ENCODE measurements at places on chromosomes 5 and 9.
A peak's percentile ranks its signal among the peaks of the same experiment; 100 is the strongest.

- DNase-seq: peak; percentile 48
These were observed 3.4 kb downstream of the CLINT1 start for GRCh38 chr5:157855404-157855994.

DNA sequence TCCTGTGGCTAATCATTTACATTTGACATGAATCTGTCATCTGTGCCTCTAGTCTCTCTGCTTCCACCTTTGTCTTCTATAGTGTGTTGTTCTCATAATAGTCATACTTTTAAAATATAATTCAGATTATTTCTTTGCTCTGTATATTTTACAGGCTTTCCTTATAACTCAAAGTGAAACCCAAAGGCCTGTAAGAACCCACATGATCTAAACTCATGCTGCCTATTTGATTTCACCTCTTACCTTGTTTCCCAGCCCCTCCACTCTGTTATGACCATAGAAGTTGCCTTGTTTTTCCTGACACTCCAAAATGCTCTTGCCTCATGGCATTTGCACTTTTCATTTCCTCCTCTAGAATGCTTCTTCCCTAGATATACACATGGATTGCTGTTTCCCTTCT lies 74.2 kb downstream of the COMMD10 start:
- DNase-seq: no peak

DNA sequence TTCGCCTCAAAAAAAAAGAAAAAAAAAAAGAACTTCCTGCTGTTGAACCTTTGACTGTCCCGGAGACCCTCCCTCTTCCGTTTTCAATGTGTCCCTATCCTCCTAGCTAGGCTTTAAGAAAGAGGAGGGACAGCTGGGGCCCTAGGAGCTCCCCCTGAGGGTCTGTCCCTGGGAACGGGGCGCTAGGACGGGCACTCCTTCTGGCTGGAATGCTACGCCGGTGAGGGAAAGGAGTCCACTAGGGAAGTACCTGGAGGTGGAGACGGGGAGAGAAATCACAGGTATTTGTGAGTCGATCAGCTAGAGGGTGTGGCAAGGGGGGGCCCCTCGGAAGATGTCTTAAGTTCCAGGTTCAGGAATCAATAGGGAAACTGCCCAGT lies 4.6 kb downstream of the SIT1 start:
- peak; percentile 64 for DNase-seq

DNA sequence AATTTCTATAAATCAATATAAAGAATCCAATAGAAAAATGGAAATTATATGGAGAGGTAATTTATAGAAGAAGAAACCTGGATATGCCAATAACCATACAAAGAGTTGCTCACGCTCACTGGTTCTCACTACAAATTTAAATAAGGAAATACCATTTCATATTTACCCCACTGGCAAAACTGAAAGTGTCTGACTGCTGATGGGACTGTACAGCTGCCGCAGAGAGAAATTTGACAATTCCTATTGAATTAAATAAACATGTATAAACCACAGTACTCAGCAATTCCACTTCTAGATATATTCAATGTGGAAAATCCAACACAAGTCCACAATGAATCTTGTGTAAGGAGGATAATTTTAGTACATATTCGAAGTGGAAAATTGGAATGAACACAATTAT lies 830.4 kb upstream of the GRAMD2B start:
- no peak for DNase-seq

- DNase-seq: no peak
These were observed 99.6 kb downstream of the NSG2 start for GRCh38 chr5:174145091-174145490.

DNA sequence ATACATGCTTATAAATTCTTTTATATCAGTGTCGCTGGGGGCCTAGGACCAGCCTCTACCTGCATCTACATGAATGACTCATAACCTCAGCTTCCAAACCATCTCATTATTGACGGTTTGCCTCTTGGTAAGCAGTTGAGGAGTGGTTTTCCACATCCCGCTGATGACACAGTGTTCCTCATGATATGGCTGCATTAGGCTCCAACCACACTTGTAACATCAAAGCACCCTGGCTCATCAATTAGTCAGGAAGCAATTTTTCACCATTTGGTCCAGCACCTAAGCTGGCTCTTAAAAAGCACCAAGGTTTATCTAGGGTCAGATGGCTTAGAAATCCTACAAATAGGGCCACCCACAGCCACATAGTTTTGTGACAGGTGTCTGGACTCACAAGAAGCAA lies 402.4 kb downstream of the ARHGEF28 start:
- DNase-seq: no peak

DNA sequence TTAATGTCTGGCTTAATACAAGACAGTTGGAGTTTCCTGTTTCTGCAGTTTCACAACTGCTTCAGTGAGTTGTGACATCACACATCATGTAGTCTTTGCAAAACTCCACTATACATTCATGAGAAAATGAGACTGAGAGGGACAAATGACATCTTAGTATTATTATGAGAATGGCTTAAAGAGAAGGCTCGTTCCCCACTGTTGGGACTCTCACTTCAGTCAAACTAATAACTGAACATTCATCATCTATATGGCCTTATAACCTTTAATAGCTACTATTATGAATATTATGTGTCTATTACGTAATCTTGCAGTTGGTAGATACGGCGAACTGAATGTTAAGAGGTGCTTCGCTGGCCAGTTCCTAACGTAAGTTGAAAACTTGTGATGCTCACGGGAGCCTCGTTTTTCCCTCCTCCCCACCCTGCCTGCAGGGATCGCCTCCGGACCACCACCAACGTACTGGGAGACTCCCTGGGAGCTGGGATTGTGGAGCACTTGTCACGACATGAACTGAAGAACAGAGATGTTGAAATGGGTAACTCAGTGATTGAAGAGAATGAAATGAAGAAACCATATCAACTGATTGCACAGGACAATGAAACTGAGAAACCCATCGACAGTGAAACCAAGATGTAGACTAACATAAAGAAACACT lies 79.4 kb downstream of the SLC1A3 start:
- DNase-seq: no peak

- DNase-seq: peak; percentile 55
These were observed 515 bp upstream of the AGPAT2 start for GRCh38 chr9:136687721-136688223.

- no peak for DNase-seq
These were observed 9.9 kb downstream of the AK1 start for GRCh38 chr9:127867356-127868277.

GRCh38 chr5:68554571-68555279 lies 339.2 kb downstream of the PIK3R1 start:
- peak; percentile 32 for DNase-seq

GRCh38 chr5:18829539-18829938 lies 1158.5 kb downstream of the CDH18 start:
- DNase-seq: no peak

DNA sequence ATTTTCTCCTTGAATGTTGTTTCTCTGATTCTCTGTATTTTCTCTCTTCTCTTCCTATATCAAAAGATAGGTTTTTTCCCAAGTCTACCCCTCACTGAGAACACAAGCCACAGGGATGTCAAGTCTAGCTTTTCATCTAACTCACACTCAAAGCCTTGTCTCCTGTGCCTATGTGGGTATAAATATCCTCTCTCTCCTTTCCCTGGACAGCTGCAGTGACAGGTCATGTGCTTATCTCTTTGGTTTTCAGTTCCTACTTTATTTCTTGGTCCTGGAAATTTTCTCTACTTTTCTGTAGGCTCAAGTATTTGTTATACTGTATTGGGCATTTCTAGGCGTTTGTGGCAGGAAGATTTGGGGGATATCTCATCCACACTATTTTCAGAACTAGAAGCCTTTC lies 182.4 kb upstream of the MVB12B start:
- DNase-seq: no peak

DNA sequence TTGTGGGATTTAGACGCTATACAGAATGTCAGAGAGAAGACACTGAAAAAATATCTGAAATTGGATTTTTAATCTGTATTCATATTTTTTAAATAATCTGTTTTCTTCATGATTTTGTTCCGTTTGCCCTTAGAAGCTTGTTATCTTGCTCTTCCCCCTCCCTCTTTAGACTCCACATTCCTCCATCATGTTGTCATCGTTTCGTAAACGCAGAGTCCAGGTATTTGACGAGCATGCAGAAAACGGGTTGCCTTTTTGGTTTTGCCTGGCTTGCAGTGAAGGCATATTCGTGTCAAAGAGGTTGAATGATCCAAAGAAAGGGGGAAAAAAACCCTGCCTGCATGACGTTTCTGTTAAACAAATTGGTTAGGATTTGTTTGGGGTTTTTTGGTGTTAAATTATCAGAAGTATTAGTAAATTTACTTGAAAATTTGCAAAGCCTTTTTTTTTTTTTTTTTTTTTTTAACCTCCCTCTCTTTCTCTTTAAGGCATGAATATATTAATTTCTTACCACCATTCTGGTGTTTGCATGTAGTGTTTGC lies 2.9 kb downstream of the SPTAN1 start:
- peak; percentile 38 for DNase-seq

Data from thyroid gland (tissue), 4 donors.